ENCODE measurements at places on chromosomes 5 and 9. TPM values are rescaled to one million over a fixed set of nuclear protein-coding genes. Genes with fewer than 3 reads are reported as not detected.
A peak's percentile ranks its signal among the peaks of the same experiment; 100 is the strongest.

The TICAM2 gene
- total RNA-seq = 0.67 TPM

GRCh38 chr9:135088348-135088978, 995 bp downstream of the OLFM1 start:
- no peak for DNase-seq
- H3K27ac ChIP-seq = no peak overlapping the region
- no peaks in the 10 kb centered on the region for H3K27me3 ChIP-seq
- H3K4me3 ChIP-seq = no peak overlapping the region
- no peaks in the 10 kb centered on the region for H3K36me3 ChIP-seq

- no peaks in the 10 kb centered on the region for H3K27me3 ChIP-seq
- no peak for DNase-seq
- peaks cover under 1% of the 10 kb centered on the region for H3K4me1 ChIP-seq
- no peak overlapping the region for H3K27ac ChIP-seq
Measured at GRCh38 chr5:113038136-113038535, 61.5 kb downstream of the DCP2 start.

- no peak overlapping the region for H3K27ac ChIP-seq
- H3K27me3 ChIP-seq = peaks cover 17% of the 10 kb centered on the region
- no peaks in the 10 kb centered on the region for H3K4me1 ChIP-seq
- DNase-seq = no peak
Measured at GRCh38 chr5:142600092-142600491, 85.8 kb downstream of the FGF1 start.

GRCh38 chr5:173464813-173465212, 136.6 kb upstream of the STC2 start:
- no peak overlapping the region for H3K27ac ChIP-seq
- no peaks in the 10 kb centered on the region for H3K27me3 ChIP-seq
- H3K4me3 ChIP-seq = no peak overlapping the region
- no peaks in the 10 kb centered on the region for H3K4me1 ChIP-seq
- H3K36me3 ChIP-seq = no peaks in the 10 kb centered on the region

The PCDHAC2 gene
- not detected for total RNA-seq

The PPP3R2 gene
- not detected for total RNA-seq

DNA sequence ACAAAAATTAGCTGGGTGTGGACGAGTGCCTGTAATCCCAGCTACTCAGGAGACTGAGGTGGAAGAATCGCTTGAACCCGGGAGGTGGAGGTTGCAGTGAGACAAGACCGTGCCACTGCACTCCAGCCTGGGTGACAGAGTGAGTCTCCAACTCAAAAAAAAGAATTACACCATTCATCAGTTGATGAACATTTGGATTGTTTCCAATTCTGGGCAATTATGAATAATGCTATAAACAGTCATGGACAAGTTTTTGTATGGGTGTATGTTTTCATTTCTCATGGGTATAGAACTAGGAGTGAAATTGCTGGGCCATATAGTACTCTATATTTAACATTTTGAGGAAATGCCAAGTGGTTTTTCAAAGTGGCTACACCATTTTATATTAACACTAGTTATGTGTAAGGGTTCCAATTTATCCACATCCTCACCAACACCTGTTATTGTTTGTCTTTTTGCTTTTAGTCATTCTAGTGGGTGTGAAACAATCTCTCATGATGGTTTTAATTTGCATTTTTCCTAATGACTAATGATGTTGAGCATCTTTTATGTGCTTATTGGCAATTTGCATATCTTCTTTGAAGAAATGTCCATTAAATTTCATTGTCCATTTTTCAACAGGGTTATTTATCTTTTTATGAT, 9.0 kb upstream of the CCDC125 start:
- H3K4me1 ChIP-seq = no peaks in the 10 kb centered on the region
- H3K27ac ChIP-seq = no peak overlapping the region
- no peaks in the 10 kb centered on the region for H3K27me3 ChIP-seq
- DNase-seq = no peak
- H3K36me3 ChIP-seq = no peaks in the 10 kb centered on the region
- no peak overlapping the region for H3K4me3 ChIP-seq

- H3K36me3 ChIP-seq = no peaks in the 10 kb centered on the region
- DNase-seq = no peak
- no peaks in the 10 kb centered on the region for H3K27me3 ChIP-seq
- no peaks in the 10 kb centered on the region for H3K4me1 ChIP-seq
Measured at GRCh38 chr5:10502578-10502977, 60.9 kb downstream of the ROPN1L start.

- H3K4me1 ChIP-seq = no peaks in the 10 kb centered on the region
- no peaks in the 10 kb centered on the region for H3K36me3 ChIP-seq
- no peak overlapping the region for H3K4me3 ChIP-seq
- no peak overlapping the region for H3K27ac ChIP-seq
- no peaks in the 10 kb centered on the region for H3K27me3 ChIP-seq
Measured at GRCh38 chr9:79028101-79028500, 543.7 kb upstream of the TLE4 start.

- H3K27me3 ChIP-seq = peaks cover 2% of the 10 kb centered on the region
- DNase-seq = no peak
- H3K27ac ChIP-seq = no peak overlapping the region
- no peak overlapping the region for H3K4me3 ChIP-seq
- no peaks in the 10 kb centered on the region for H3K36me3 ChIP-seq
Measured at GRCh38 chr9:74771262-74771585, 116.5 kb downstream of the TRPM6 start.

DNA sequence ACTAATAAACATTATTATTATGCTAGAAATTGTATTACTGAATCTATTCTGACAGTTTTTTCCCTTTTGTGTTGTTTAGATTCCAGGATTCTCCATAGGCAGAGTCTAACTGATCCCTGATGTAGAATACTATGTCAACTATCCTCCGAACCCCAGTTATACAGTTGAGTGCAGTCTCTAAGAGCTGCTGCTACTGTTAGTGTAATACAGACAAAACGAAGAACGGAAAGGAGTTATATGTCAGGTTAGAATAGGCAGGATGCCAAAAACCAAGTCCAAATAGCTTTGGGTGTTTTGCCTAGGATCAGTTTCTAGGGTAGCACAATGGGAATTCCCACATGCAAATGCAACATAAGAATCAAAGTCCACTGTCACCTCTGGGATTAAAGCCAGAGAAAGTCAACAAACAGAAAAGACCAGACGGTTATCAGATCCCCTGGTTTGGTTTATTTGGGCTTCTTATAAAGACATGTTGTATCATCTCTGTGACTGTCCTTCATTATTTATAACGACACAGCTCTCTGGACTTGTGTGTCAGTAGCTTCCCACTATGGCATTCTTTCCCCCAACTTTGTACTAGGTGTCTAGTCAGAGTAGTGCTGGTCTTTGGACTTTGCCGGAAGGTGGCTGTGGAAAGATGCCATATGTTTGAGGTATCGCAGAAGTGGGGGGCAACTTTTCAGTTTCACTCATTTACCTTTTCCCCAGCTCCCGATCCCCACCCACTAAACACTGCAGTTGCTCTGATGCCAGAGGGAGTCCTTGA, 14.9 kb upstream of the TMEM38B start:
- H3K36me3 ChIP-seq = no peaks in the 10 kb centered on the region
- no peak overlapping the region for H3K27ac ChIP-seq
- DNase-seq = no peak

DNA sequence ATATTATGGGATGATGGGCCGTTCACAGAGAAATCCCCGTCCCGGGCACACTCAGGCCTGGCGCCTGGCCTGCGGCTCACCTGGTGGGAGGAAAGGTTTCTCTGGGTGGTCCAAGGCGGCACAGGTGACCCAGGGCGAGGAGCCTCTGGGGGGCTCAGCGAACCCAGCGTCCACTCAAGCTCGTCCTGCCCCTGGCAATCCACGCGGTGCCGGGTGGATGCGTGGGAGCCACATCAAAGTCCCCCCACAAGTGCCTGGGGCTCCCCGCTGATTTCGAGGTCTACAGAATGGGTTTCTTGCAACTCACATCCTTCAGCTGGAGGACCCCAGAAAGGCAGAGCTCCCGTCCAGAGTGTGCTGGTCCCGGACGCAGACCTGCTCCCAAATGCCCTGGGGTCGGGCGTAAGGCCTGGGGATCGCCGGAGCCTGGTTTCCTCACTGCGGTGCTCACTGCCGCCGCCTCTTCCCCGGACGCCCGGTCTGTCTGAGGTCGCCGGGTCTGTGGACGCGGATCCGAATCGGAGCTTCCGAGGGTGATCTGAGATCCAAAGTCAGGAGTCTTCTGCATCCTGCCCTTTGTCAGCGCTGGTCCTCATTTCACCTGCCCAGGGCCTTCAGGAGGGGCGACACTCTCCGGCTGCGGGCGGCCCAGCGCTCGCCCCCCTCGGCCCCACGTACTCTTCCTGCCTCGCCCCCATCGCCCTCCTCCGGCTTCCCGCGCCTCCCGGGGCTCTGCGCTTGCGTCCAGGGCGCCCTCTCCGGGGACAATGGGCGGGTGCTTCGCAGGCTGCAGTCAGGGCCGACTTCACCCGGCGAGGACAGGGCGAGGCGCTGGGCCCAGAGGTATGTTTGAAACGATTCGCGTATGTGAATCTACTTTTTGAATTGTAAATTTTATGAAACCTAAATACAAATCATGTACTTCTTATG, 20.0 kb upstream of the RUFY1 start:
- peaks cover 7% of the 10 kb centered on the region for H3K4me1 ChIP-seq
- H3K36me3 ChIP-seq = no peaks in the 10 kb centered on the region
- H3K27ac ChIP-seq = no peak overlapping the region
- H3K4me3 ChIP-seq = no peak overlapping the region
- DNase-seq = peak; percentile 29
- H3K27me3 ChIP-seq = no peaks in the 10 kb centered on the region

- no peak overlapping the region for H3K4me3 ChIP-seq
- H3K36me3 ChIP-seq = no peaks in the 10 kb centered on the region
- no peaks in the 10 kb centered on the region for H3K27me3 ChIP-seq
- no peak for DNase-seq
- no peak overlapping the region for H3K27ac ChIP-seq
Measured at GRCh38 chr9:31588756-31589155, 795.7 kb upstream of the ACO1 start.

DNA sequence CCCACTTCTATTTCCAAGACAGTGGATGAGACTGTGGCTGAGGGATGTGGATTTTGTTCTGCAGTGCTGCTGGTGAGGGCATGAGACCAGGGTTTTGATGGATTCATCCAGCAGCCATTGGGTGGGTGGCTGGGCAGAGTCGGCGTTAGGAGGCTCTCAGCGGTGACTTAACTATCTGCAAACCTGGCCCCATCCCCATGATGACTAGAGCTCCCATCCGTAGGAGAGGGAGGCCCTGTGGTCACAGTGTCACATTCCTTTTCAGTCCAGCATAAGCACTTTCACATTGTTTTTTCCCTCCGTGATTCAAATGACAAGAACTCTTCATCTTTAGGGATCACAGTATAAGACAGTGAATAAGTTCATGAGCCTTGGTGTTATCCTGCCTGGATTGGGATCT, 60.4 kb upstream of the SPRY4 start:
- no peak overlapping the region for H3K27ac ChIP-seq
- no peak overlapping the region for H3K4me3 ChIP-seq
- H3K4me1 ChIP-seq = no peaks in the 10 kb centered on the region
- no peaks in the 10 kb centered on the region for H3K27me3 ChIP-seq

The MCTP1 gene
- 2.9 TPM for total RNA-seq

DNA sequence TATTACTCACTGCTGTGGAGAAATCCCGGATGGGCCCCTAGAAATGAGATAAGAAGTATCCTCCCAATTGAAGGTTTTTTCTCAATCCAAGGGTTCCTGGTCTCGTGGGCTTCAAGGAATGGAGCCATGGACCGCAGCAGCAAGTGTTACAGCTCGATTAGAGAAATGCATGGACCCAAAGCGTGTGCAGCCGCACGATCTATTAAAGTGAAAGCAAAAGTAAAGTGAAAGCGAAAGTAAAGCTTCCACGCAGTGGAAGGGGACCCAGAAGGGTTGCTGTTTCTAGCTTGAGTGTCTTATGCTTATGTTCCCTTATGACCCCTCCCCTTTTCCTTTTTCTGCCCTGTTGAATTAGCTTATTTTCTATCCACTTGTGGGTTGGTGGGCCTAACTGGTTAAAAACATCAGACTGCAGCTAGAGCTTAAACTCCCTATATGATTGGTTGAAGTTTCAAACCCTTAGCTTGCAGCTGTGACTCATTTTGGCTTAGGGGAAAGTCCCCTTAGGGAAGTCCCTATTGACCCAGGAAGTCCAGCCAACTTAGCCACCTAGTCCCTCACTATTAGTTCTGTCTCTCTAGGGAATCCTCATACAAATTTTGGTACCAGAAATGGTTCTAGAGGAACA, 1111.8 kb downstream of the TAF11L14 start:
- H3K27ac ChIP-seq = peak overlapping the region; percentile 85
- peak overlapping the region; percentile 98 for H3K4me3 ChIP-seq
- H3K36me3 ChIP-seq = peaks cover 4% of the 10 kb centered on the region
- peaks cover 43% of the 10 kb centered on the region for H3K4me1 ChIP-seq
- no peaks in the 10 kb centered on the region for H3K27me3 ChIP-seq

DNA sequence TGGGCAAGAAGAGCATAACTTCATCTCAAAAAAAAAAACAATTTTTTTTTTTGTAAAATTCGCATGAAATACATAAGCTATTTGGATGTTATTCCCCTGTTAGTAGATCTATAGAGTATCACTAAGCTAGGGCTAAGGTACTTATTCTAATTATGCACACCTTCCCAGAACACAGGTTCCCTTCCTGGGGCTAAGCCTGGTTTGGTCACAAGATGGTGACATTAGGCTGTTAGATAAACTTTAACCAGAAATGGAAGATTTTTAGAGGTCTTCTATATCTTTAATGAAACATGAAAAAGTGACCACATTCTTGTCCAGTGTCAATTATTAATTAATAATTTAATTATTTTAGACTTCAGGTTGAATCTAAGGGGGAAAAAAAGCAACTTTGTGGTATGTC, 433.5 kb downstream of the CDH18 start:
- no peak overlapping the region for H3K27ac ChIP-seq
- DNase-seq = no peak
- no peak overlapping the region for H3K4me3 ChIP-seq
- no peaks in the 10 kb centered on the region for H3K4me1 ChIP-seq
- H3K27me3 ChIP-seq = no peaks in the 10 kb centered on the region

The HTR1A gene
- total RNA-seq = not detected

DNA sequence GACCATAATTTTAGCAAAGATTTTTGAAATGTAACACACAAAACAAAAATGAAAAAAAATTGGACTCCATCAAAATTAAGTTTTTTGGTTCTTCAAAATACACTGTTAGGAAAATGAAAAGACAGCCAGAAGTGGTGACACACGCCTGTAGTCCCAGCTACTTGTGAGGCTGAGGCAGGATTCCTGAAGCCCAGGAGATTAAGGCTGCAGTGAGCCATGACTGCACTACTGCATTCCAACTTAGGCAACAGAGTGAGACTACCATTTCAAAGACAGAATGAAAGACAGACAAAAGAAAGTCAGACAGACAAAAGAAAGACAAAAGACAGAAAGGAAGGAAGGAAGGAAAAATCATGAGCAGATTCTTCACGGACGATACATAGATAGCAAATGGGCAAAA, 7.5 kb downstream of the DIAPH1 start:
- peak overlapping the region; percentile 63 for H3K4me3 ChIP-seq
- H3K27ac ChIP-seq = peak overlapping the region; percentile 28
- no peaks in the 10 kb centered on the region for H3K36me3 ChIP-seq
- H3K27me3 ChIP-seq = no peaks in the 10 kb centered on the region

GRCh38 chr5:103031607-103032006, 88.3 kb downstream of the GIN1 start:
- no peaks in the 10 kb centered on the region for H3K4me1 ChIP-seq
- H3K36me3 ChIP-seq = peaks cover 12% of the 10 kb centered on the region
- no peak overlapping the region for H3K27ac ChIP-seq
- no peak for DNase-seq
- H3K27me3 ChIP-seq = no peaks in the 10 kb centered on the region
